Breast epithelium (tissue), 4 donors: ENCODE measurements at places on chromosomes 1 and 21. TPM values are rescaled to one million over a fixed set of nuclear protein-coding genes. Genes with fewer than 3 reads are reported as not detected.

DNA sequence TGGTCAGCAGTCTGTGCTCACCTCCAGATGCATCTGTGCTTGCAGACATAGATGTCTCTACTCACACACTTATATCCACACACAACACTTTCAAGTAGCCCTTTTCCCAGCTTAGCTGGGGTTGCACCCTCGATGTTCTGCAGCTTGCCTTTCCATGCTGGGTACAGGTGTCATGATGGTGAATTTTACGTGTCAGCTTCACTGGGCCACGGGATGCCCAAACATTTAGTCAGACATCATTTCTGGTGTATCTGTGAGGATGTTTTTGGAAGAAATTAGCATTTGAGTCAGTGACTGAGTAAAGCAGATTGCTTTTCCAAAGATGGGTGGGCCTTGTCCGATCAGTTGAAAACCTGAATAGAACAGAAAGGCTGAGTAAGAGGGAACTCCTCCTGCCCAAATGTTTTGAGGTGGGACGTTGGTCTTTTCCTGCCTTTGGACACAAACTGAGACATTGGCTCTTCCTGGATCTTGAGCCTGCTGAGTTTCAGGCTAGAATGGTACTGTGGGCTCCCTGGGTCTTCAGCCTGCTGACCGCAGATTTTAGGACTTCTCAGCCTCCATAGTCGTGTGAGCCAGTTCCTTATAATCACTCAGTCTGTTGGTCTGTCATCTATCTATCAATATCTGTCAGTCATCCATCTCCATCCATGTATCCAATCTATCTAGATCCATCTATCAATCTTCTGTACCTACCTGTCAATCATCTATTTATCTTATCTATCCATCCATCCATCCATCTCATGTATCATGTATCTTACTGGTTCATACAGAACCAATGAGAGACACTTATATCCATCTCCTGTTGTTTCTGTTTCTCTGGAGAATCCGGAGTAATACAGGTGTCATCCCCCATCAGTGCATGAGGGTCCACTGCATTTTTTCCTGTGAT, 12.7 kb upstream of the OBSCN start:
- no peaks in the 10 kb centered on the region for H3K4me1 ChIP-seq
- no peaks in the 10 kb centered on the region for H3K27me3 ChIP-seq
- no peak overlapping the region for H3K27ac ChIP-seq
- DNase-seq: no peak
- no peak overlapping the region for H3K4me3 ChIP-seq

DNA sequence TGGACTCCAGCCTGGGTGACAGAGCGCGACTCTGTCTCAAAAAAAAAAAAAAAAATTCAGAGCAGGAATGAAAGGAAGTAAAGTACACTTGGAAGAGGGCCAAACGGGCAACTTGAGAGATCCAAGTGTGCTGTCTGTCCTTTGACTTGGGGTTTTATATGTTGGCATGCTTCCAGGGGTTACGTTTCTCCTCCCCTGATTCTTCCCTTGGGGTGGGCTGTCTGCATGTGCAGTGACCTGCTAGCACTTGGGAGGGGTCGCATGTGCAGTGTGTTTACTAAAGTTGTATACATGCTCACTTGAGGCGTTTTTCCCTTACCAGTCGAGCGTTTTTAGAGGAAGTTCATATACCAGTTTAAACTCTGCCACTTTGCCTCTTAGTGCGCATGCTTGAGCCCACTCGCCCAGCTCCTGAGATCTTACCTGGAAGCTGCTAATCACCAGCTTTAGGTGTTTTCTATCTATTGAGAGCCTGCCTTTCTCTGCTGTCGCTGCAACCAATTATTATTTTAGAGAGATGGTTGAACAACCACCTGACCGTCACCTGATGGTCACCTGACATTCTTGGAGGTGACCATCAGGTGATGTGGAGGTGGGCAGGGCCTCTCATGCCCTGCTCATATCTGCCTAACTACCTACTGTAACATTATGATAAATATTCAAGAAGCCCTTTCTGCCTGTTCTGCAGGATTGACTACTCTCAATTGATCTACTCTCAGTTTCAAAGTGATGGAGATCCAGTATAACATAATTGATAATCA, 140.1 kb downstream of the MACF1 start:
- no peaks in the 10 kb centered on the region for H3K4me1 ChIP-seq
- no peak overlapping the region for H3K27ac ChIP-seq
- no peak overlapping the region for H3K4me3 ChIP-seq
- no peaks in the 10 kb centered on the region for H3K27me3 ChIP-seq
- DNase-seq: no peak

DNA sequence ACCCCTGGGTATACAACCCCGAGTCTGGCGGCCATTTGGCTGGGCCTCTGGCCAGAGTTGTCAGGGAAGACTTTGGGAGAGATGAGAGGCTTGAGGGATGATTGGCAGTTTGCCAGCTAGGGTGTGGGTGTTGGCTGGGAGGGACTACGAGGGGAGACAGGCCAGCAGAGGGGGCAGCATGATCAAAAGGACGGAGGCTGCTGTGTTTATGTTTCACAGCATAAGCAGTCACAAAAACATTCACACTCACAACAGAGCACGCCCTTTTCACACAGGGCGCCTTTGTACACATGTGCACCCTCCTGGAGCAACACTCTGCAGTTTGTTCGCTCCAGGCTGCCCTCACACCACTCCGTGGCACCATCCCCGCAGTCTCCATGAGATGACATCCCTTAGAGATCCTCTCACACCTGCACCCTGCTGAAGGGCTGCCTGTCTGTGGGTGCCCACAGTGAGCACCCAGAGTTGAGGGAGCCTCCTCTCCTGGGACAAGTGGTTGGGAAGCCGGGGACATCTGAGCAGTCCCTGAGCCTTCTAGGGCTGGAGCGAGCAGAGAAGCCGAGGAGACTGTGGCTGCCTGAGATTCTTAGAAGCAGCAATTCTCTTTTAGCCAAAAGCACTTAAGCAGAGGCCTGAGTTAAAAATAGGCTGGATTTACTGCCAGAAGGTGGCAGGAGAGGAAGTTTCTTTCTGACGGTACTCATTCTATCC, 15.4 kb downstream of the EFNA3 start:
- no peaks in the 10 kb centered on the region for H3K36me3 ChIP-seq
- H3K27ac ChIP-seq: peak overlapping the region; percentile 60
- no peaks in the 10 kb centered on the region for H3K27me3 ChIP-seq
- H3K4me1 ChIP-seq: no peaks in the 10 kb centered on the region
- no peak for DNase-seq

CCDC17 gene
- 5.7 TPM for total RNA-seq
